Activated naive CD4-positive, alpha-beta T cell (primary cell): ENCODE measurements at places on chromosomes 3 and 15.

DNA sequence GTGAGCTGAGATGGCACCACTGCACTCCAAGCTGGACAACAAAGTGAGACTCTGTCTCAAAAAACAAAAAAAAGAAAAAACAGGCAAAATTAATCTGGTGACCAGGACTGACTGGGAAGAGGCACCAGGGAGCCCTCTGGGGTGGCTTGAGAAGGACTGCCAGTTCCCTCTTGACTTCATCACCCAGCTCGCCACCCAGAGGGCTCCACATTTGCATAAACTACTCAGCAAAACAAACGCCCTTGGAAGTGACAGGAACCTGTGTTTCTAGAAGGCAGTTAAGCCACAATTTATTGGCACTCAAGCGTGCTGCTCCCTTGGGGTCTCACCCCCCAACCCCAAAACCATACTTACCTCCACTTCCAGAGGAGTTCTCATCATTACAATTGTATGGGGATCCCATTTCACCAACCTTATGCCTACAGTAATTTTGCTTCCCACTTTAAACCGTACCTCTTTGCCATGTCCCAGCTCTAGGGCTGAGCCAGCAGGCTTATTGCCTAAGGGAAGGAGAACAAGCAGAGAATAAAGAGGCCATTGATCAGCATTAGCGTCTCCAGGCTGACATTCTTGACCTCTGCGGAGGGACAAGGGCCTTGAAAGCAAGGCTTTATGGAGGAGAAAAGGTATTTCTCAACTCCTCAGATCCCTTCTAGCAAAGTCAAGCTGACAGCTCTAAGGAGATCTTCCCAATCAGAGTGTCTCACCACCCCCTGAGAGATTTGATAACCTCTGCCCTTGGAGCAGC is 357.4 kb downstream of the SHQ1 start:
- no peak for DNase-seq

DNA sequence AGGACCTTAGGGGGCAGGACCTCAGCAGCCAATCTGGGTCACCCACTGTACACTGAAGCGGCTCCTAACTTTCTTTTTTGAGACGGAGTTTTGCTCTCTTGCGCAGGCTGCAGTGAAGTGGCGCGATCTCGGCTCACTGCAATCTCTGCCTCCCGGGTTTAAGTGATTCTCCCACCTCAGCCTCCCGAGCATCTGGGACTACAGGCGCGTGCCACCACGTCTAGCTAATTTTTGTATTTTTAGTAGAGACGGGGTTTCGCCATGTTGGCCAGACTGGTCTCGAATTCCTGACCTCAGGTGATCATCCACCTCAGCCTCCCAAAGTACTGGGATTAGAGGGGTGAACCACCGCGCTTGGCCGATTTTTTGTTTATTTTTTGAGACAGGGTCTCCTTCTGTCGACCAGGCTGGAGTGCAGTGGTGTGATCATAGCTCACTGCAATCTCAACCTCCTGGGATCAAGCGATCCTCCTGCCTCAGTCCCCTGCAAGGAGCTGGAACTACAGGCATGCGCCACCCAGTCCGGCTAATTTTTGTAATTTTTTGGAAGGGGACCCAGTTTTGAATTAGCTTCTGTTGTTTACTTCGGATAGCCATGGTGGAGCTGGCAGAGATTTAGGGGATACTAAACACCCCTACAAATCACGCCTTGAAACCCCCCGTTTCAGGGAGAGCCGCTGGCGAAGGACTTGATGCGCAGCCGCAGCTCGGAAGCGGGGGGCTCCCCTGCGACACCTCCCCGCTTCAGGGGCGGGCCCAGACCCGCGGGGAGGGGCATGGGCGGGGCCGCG is 1.5 kb upstream of the CLK3 start:
- DNase-seq: no peak

- no peak for DNase-seq
These were observed at the start of gene DLEC1 for GRCh38 chr3:38039101-38039898. Gene DLEC1 (plus strand): TSS chr3:38039208. CDS start chr3:38039226, 18 bp downstream.

DNA sequence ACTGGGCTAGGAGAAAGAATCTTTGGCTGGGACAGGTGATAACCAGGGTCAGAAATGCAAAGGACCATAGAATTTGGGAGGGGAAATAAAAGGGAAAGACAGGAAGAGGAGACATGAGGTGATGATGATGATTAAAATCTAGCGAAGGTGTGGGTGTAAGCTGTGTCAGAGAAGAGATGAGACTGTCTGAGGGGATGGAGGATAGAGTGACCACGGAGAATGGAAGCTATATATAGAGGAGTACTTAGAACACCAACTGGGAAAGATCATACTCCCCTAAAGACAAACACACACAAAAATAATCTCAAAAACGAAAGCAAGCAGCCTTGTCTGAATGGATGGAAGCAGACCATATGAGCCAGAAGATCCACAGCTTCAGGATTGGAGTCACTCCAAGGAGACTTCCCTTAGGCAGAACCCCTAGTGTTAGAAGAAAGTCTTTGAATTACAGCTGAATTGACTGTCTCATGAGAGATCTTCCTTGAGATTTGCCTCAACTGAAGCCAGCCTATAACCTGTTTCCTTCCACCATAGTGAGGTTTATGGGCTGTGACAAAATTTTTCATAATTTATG is 115.2 kb upstream of the DAZL start:
- no peak for DNase-seq

- no peak for DNase-seq
These were observed 14.4 kb downstream of the TMOD2 start for GRCh38 chr15:51765751-51766150.

DNA sequence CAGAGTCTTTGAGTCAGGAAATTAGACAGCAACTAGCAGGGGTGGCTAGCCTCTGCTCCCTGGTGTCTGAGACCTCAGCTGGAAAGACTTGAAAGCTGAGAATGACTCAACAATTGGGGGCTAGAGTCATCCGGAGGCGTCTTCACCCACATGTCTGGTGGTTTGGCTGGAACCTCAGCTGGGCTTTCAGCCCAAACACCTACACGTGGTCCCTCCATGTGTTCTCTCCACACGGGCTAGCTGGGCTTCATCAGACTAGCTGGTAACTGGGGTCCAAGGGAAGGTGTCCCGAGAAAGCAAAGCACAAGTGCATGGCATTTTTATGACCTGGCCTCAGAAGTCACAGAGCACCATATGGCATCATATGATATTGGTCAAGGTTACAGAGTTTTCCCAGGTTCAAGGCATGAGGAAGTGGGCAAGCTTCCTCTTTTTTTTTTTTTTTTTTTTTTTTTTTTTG is 19.9 kb upstream of the ABHD2 start:
- DNase-seq: no peak

GRCh38 chr3:37397396-37397795 is 223.0 kb upstream of the LRRFIP2 start:
- DNase-seq: no peak

- DNase-seq: no peak
These were observed 144.8 kb upstream of the BHLHE40 start for GRCh38 chr3:4834403-4834866.

GRCh38 chr3:10442151-10442795 is 63.1 kb downstream of the ATP2B2 start:
- no peak for DNase-seq

GRCh38 chr3:15948388-15948787 is 150.6 kb upstream of the ANKRD28 start:
- no peak for DNase-seq

- no peak for DNase-seq
These were observed 933.9 kb downstream of the NSUN3 start for GRCh38 chr3:94996743-94997142.

DNA sequence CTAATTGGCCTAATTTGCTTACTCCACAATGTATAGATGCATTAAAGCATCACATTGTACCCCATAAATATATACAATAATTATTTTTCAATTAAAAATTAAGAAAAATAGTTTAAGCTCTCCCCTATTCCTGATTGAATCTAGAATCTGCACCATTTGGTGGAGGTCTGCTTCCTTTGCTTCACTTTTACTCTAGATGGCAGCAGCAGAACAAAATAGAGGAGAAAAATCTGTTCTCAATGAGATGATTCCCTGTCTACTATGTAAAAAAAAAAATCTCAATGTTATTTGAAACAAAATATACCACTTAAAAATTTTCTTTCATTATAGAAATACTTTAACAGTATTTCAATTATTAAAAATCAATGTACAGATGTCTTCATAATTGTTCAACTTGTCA is 109.6 kb upstream of the FXR1 start:
- DNase-seq: no peak

DNA sequence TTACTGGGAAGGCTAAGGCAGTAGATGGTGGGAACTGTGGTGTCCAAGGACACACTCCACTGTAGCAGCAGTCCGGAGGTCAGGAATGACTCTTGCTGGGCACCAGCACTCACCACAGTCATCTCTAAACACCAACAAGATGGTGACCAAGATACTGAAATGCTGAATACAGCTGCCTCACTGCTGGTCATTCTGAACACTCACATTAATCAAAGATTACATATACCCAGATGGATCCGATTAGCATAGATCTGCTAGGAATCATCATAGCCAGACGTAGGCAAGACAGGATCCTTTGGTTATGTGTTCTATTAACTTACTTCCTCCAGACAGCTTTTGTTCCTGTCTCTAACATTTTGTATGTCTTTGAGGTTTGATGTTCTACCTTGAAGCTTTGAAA is 134.9 kb upstream of the BFSP2 start:
- no peak for DNase-seq

DNA sequence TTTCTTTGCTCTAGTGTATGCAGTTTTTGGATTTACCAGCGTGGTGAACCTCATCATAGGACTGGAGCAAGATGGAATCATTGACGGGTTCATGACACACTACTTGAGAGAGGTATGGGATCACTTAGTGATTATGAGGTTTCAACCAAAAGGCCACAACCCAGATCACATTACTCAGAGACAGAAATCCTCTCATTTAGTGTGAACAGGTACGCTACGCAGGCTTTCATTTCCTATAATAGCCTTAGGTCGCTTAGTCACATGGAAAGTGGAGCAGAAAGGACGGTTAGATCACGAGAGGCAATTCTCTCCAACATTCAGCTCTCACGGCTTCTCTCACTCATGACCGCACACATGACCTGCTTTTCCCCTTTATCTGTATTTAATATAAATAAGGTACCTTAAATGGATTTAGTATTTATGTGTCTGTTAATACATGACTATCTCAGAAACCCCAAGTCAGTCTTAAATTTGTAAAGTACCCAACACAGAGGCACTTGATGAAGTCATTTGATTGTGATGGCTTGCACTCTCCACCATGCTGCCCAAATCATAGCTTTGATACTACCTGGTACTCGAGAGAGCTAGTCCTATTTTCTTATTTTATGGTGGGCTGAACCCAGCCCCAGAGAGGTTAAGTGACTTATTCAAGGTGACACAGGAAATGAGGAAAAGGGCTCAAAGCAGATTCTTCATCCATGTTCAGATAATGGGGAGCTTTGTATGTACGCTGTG is 8.6 kb downstream of the TM6SF1 start:
- no peak for DNase-seq

DNA sequence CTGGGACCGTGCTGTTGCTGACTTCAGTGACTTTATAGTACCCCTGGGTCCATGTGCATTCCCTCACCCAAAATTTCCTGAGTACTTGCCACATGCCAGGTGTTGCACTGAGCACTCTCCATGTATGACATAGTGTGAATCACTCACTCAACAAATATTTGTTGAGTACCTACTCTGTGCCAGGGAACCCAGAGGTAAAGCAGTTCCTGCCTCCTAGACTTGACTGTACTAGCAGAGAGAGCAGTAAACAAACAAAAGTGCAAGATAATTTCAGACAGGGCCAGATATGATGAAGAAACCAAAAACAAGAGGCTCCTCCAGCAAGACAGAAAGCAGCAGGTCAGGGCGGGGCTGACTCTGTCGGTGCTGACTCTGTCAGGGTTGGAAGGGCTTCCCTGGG is 12.2 kb downstream of the TGM4 start:
- no peak for DNase-seq

DNA sequence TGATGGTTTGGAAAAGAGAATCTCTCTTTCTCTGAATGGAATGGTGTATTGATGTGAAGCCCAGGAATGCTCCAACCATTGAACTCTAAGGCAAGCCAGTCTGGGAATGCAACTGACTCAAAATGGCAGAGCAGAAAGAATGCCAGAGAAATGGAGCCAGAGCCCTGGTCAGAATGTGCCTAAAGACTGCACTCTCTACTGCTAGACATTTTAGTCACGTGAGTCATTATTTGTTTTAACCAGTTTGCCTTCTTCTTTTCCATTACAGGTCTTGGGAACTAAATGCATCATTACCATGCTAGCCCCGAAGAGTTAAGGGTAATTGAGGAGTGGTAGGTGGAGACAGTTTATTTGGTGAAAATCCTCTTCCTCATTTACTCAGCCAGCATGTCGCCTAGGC is 67.3 kb upstream of the TRIM42 start:
- DNase-seq: no peak

DNA sequence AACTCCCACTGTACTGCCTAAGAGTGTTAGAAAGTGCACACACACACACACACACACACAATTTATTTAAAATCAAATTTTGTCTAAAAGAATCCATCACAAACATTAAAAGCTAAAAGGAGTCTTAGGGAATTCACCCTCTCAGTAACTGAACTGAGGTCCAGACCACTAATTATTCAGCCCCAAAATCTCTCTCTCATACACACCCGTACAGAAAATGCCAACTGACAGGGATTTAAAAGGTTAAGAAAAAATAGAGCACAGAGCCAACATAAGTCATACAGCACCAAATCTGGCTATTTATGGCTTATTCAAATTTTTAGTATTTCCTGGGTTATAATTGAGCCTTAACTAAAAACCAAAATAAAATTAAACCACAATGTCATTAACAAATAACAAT is 20.7 kb downstream of the GBE1 start:
- DNase-seq: no peak

- no peak for DNase-seq
These were observed 229.7 kb upstream of the EIF1B start for GRCh38 chr3:40079847-40080240.

DNA sequence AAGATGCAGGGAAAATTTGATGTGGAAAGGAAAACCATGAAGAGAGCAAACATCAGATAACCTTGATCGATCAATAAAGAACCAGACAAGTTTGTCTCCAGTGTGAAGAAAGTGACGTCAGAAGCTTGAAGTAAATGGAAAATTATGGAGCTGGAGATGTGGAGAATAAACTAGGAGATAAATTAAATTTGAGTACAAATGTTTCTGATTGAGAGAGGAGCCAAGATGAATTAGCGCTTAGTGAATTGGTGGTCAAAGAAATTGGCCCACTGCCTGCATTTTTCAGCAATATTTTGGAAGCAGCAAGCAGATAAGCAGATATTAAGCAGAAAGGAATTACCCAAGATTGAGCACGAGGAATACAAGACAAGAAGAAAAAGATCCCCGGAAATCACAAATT is 567.3 kb upstream of the ZNF385D start:
- no peak for DNase-seq

DNA sequence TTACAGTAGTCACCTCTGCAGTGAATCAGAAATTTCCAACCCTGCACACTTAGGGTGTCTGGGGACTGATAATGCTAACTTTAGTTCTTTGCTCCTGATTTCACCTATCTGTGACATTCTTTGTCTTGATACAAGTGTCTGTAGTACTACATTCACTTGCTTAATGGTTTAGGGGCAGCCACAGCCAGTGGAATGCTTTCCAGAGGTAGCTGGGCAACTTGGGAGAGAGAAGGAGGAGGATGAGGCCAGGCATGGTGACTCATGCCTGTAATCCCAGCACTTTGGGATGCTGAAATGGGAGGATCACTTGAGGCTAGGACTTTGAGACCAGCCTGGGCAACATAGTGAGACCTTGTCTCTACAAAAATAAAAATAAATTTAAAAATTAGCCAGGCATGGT is 8.5 kb downstream of the BAHD1 start:
- no peak for DNase-seq
